ENCODE measurements at places on chromosomes 6 and 20.

GRCh38 chr20:62517901-62518610, 42.3 kb upstream of the GATA5 start:
- DNase-seq: no peak

- no peak for DNase-seq
Measured at GRCh38 chr6:161356167-161356854, 82.5 kb upstream of the AGPAT4 start.

DNA sequence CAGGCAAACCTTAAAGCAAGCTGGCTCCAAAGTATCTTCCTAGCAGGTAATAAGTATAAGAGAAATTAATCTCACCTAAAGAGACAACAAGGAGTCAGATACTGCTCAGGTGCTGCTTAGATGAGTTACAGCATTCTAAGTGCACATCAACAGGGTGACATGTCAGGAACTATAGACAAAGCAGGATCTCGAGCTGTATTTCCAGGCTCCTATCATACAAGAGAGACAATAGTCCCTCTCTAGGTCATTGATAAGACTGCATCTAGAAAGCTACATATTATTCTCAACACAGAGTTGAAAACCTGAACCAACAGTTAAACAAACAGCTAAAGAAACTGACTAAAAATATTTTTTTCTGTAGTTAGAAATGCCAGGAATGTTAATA, 3.9 kb downstream of the PTPRK start:
- DNase-seq: no peak

DNA sequence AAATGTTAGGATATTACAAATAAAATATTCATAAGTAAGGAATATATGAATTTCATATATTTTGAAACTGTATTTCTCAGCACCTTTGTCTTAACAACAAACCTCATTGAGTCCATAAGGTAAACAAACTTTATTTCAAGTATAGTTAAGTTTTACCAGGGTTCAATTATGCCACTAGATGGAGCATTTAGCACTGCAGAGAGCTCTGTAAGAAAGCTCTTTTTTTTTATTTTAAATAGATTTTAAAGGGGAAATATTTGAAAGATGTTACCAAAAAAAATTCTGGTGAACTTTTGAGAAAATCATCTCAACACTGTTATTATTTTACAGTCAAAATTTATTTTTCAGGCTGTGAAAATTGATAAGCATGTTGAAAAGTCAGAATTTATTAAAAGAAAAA, 955.2 kb upstream of the EYS start:
- DNase-seq: no peak

DNA sequence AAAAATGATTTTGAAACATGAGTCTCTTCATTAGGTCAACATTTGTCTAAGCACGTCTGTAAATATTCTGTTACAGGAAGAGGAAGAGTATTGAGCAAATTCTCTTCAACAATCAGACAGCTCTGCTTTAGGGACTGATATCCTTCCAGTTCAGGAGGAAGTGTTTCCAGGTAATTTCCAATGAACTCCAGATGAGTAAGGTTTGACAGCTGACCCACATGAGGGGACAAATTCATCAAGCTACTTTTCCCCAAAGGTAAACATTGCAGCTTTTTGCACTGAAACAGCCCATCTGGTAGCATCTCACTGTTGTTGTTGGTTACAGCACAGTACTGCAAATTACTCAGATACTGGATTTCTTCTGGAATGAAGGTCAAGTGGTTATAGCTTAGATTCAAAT, 18.1 kb downstream of the ENPP1 start:
- no peak for DNase-seq

- DNase-seq: no peak
Measured at GRCh38 chr6:132964101-132964867, 149.9 kb downstream of the RPS12 start.

- DNase-seq: no peak
Measured at GRCh38 chr6:126100386-126100785, 114.0 kb downstream of the TRMT11 start.

- DNase-seq: peak; percentile 40
Measured at GRCh38 chr6:57173056-57173885, 1.1 kb downstream of the BAG2 start.

DNA sequence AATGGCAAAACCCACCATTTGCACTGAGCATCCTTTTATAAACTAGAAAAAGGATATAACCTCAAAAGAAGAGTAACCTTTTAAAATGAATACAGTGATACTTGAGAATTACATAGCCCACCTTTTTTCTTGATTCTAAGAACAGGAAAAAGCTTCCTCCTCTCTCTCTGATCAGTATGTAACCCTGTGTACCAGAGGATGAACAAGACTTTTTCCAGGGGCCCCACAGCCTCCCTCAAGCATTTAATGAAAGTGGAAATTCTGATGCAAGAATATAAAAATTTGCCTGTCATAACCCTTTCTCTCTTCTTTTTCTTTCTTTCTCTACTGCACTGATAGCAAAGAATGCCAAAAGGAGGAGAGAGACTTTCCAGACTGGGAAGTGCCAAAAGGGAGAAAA, 64.2 kb upstream of the BTN3A2 start:
- no peak for DNase-seq

DNA sequence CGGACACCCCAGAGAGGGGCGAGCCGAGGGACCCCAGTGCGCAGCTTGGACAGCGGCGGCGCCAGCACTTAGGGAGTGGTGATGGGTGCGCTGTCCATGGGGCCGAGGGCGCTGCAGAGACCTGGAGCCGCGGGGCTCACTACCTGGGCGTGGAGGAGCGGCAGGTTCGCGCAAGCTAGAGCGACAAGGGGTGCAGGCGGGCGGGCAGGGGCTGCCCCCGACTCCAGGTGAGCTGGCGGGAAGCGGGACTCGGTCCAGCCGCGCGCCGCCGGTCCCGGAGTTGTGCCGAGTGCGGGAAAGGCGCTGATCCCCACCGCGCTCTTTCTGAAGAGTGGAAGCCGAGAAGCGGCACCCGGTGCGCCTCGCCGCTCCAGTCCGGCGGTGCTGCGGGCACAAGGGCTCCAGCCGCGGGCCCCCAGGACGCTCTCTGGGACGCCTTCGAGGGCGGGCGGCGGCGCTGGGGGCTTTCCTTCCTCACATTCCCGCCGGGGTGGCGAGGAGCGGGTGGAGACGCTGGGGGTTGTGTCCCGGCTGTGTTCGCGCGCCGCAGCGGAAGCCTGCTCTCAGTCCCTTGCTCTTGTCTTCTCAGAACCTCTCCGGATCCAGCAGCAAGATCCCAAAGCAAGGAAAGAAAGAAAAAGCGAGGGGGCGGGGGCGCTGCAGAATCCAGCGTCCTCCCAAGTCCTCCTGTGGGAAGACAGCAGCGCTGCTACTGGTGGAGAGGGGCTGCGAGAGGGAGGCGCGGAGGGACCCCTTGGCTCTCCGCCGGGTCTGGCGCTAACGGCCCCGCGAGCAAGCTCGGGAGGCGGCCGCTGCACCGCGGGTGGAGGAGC, at the start of gene B3GAT2:
Gene B3GAT2, minus strand, starts transcription at position 610 of the 833 bp plus-strand sequence. CDS start 631 bp downstream, outside the sequence.
- DNase-seq: peak; percentile 40

GRCh38 chr6:11219400-11219834, 13.1 kb downstream of the NEDD9 start:
- DNase-seq: no peak

- DNase-seq: no peak
Measured at GRCh38 chr6:40492187-40492586, 95.0 kb downstream of the LRFN2 start.

DNA sequence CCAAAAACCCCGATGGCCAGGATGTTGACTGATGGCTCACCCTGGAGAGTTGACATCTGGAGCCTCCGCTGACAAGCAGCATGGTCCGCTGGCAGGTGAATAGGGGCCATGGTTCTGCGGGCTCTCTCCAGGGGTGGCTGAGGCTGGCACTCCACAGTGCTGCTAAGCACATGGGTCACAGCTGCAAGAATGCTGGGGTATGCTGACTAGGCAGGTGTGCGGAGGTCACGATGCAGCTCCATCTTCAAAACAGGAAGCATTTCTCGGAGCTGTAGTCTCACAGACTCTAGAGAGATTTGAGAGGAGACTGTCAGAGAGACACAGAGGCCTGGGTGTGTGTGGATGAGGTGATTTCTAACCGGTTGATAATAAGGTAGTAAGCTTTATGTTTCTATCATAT, 341.6 kb downstream of the NRN1 start:
- no peak for DNase-seq

DNA sequence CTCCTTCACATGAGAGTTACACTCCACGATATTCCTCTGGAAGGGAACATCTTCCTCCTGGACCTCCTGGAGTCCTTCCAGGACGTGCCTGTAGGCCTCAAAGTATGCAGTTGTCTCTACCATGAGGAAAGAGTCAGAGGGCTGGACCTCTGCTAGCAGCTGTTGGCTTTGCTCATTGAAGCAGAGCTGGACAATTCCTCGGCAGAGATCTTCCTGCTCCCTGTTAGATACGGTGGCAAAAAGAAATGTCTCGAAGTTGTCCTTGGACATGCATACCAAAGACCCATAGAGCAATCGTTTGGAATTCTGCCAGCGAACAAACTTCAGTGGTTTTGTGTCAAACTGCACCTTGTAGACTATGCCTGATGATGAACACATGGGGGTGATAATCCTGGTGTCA, 7.7 kb downstream of the ZNFX1 start:
- no peak for DNase-seq

DNA sequence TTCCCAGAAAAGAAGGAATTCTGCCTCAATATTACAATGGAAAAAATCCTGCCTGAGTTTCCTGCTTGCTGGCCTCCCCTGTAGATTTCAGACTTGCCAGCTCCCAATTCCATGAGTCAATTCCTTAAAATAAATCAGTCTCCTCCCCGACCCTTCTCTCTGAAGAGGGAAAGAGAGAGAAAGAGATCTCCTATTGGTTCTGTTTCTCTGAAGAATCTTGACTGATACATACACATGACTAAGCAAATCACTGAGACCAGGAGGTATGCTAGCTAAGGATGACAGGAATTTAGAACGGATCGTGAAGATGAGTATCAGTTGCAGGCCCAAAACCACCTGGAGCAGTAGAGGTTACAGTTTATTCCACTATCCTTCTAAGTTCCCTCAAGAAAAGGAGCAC, 11.3 kb upstream of the RBM24 start:
- no peak for DNase-seq

- DNase-seq: no peak
Measured at GRCh38 chr20:38242848-38243708, 17.5 kb downstream of the KIAA1755 start.

DNA sequence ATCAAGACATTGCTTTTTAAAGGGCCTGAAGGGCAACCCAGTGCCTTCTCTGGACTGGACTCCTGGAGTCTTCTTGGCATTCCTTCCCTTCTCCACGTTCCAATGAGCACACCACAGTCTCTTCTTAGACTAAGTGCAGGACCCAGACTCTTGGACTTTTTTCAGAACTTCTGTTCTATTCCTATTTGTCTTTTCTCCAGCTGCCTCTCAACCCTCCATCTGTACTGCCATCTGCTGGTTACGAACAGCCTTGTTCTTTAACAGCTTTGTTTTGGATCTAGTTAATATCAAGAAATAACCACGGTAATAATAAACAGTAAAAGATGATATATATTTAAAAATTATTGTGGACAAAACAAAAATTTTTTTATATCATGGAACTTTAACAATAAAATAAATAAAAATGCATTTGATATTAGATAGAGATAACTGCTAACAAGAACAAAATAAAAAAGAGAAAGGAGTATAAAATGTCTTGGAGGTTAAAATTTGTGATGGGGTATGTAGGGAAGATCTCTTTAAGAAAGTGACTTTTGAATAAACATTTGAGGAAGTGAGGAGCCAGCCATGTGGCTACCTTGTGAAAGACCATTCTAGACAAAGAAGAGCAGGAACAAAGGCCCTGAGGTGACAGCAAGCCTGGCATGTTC, 105.1 kb upstream of the HCRTR2 start:
- no peak for DNase-seq

- DNase-seq: no peak
Measured at GRCh38 chr20:46253391-46253790, 54.9 kb downstream of the CDH22 start.

- no peak for DNase-seq
Measured at GRCh38 chr6:21061892-21062291, 527.6 kb downstream of the CDKAL1 start.

DNA sequence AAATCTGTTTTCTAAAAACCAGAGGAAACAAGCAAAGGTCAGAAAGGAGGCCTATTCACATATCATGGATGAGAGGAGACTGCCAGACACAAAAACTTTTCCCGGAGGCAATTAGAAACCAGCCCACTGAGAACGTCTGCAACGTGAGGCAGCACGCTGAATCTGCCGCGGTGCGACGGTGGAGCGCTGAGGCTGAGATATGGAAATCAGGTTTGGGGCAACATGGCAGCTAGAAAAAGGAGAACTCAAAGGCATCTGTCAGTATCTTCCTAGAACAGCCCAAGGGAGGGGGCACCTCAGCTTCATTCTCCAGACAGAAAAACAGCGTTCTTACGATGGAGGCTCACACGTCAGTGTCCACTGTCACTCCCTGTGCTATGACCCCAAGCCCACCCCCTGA, 5.2 kb downstream of the PRELID3B start:
- no peak for DNase-seq

DNA sequence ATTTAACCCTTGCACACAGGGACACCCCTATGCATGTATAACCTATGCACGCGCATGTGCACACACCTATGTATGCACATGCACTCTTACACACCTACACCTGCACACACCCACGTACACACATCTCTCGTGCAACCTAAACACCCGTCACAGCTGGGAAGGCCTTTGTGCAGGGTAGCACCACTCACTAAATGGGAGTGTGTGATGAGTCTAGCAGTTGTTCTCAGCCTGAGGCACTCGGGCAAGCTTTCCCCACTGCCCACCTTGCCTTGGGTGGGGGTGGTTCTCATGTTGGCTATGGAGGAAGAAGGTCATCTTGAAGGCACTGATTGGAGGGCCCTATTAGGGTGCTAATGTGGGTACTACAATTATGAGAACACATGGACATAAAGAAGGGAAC, 85.8 kb downstream of the DLL1 start:
- DNase-seq: no peak

DNA sequence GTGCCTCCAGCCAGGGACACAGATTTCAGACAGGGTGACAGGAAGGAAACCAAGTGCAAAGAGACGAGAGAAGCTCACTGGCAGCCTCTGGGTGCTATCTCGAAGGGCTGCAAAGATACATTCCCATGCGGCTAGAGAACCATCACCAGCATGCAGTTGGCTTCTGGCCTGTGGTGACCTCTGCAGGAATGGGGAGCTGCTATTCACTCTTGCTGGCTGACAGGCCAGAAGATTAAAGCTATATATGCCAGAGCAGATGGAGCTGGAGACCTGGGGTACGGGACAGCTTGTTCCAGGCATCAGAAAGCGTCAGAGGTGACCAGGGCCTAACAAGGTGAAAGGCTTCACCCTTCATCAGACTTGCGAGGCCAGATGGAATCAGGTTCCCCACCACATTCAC, 20.0 kb downstream of the MAP1LC3A start:
- DNase-seq: no peak

DNA sequence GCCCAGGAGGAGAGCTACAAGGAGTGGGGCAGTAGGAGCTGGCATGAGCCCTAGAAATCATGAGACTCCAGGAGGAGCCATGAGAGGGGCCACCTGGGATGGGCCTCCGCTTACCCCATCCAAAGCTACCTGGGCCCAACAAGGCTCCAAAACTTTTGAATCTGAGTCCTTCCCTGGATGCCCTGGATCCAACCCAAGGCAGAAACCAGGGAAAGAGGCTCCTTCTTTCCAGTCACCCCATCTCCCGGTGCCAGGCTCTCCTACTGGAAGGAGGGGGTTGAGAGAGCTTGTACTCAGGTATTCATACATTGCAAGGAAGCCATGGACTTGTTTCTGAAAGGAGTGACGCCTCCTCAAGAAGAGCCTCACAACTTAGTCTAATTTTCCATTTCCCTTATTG, 7.8 kb upstream of the SIRPG start:
- DNase-seq: no peak
